ENCODE measurements at places on chromosomes 16 and 17.
A peak's percentile ranks its signal among the peaks of the same experiment; 100 is the strongest.

DNA sequence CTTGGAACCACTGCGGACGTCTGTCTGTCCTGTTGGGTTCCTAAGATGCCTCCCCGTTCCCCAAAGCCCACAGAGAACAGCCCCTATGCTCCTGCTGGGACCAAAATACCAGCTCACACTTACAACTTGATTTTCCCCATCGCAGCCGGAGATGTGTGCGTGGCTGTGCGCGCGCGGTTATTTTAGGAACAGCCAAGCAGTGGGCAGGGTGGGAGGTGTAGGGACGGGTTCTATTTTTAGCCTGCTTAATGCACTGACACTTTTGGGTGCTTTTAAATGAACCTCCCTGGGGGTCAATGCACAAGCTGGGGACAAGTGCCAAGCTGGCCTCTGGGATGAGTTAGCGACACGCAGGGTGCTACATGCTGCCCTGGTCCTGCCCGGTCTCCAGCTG is 74.1 kb downstream of the KLHDC4 start:
- DNase-seq: no peak

DNA sequence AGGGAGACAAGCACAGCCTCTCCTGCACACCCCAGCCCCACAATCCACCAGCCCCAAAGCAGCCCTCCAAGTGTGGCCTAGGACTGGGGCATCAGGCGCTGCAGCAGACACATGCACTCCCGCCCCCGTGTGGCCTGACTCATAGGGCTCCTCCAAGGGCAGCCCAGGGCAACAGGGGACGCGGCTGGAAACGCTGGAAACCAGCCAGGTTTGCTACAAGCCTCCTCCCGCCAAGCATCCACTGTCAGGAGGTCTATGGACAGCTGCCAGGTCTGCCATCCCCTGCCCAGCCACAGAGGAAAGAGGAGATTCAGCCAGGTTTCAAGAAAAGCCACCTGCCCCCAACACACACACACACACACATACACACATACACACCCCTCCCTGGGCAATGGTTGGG is 25.8 kb downstream of the SRCIN1 start:
- peak; percentile 52 for DNase-seq

DNA sequence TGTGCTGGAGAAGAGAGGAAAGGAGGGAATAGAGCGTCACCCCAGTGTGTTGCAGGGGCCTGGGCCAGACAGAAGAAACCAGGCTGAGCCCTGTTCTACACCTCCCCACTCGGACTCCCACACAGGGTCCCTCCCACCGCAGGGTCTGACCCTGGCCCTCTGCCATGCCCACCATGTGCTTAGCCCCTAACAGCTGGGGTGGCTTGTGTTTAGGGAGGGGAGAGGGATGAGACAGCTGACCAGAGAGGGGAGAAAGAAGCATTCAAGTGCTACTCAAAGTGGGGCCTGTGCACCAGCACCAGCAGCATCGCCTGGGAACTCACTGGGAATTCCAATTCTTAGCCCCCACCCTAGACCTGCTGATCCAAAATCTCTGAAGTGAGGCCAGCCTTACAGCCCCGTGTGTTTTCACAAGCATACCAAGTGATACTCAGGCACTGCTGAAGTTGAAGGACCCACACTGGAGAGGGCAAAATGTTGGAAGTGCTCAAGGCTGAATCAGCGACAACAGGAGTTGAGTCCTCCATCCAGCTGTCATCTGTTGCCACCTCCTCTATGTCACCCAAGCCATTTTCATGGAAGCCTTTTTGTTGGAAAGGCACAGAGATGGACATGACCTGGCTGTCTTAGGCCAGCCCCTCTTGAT is 47.0 kb downstream of the FZD2 start:
- no peak for DNase-seq

DNA sequence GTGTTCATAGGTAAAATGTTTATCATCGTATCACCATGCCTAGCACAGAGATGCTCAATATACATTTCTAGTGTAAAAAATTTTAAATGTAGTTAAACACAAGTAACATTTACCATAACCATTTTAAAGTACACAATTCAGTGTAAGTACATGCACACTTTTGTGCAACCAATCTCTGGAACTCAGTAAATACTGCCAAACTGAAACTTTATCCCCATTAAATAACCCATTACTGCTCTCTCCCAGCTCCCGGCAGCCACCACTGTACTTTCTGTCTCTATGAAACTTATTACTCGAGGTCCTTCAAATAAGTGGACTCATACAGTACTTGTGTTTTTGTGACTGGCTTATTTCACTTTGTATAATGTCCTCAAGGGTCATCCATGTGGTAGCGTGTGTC is 29.0 kb downstream of the RMI2 start:
- DNase-seq: no peak

DNA sequence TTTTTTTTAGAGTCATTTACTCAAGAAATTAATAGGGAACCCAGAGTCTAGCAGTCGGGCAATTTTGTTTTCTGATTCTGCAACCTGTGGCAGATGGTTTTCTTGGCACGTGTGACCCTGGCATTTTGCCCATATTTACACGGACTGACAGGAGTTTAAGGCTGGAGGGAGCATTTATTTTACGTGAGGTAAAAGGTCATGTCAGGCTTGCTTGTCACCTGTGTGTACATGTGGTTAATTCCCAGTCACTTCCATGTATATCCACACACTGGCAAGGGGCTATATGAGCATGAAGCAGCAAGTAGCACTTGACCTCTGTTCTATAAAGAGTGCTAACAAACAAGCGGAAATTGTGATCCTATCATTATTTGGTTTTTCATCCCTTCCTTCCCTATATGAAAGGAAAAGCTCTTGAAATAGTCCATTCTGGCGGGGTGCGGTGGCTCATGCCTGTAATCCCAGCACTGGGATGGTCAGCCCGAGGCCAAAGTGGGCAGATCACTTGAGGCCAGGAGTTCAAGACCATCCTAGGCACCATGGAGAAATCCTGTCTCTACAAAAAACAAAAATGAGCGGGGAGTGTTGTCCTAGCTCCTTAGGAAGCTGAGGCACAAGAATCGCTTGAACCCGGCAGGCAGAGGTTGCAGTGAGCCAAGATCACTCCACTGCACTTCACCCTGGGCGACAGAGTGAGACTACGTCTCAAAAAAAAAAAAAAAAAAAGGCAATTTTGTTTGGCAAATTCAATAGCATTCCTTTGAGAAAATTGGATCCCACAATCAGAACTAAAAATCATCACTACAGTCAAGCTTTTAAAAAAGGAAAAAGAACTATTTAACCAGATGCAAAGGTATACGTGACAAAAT is 2.1 kb downstream of the SPAG9 start:
- peak; percentile 25 for DNase-seq
